ENCODE measurements at places on chromosomes 13 and 19.
A peak's percentile ranks its signal among the peaks of the same experiment; 100 is the strongest.

- no peak for DNase-seq
Measured at GRCh38 chr13:97726664-97727280, 226.7 kb upstream of the IPO5 start.

DNA sequence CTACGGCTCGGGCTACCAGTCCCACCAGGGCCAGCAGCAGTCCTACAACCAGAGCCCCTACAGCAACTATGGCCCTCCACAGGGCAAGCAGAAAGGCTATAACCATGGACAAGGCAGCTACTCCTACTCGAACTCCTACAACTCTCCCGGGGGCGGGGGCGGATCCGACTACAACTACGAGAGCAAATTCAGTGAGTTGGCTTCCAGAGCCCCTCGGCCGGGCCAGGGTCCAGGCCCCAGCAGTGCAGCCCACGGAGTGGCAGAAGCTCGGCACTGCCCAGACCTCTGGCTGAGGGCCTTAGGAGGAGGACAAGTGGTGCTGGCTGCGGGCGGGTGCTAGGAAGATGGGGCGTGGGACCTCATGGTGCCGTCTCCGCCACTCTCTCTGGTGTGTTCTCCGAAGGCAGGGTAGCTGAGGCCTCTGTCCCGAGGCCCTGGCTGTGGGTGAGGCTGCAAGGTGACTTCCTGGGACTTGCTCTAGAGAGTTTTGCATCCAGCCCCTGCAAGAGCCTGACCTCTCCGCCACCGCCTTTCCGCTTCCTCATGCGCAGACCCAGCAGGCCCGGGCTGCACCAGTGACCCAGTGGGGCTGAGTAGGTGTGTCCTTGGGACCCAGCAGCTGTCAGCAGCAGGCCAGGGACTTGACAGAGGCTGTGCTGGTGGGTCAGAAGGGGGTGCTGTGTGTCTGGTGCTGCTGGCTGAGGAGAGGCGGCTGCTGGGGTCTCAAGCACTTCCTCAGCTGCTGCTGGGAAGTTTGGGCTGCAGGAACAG is 13.5 kb upstream of the QTRT1 start:
- DNase-seq = no peak

GRCh38 chr13:109204657-109205056 is 575.2 kb downstream of the MYO16 start:
- DNase-seq = no peak

DNA sequence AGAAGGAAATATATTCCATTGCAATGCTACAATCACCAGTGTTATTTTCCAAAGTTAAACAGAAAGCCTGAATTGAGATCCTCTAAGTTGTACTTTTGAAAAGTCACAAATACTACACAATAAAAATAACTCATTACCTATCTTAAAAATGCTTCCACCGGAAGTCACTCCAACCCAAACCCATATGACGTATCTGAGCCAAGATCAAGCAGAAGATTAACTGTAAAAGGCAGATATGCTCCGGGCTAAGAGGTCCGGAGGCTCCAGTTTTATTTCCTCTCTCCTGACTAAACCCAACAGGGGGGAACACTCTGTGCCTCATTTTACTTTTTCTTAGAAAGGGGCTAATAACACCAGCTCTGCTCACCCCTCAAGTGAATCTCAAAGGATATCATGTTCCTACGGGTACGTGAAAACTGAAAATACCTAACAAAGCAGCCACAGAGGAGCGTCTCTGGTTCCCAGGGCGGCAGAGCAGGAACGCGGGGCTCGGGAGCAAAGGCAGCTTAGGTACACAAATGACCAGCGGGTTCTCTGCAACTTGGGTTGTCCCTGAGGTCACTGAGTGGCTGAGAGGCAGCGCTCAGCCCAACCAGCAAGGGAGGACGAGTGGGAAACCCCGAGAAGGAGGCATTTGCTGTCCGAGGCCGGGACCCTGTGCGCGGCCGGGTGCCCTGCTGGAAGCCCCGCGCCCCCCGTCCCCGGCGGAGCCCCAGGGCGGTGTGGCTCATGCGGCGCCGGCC is 750 bp downstream of the RAB20 start:
- peak; percentile 61 for DNase-seq

DNA sequence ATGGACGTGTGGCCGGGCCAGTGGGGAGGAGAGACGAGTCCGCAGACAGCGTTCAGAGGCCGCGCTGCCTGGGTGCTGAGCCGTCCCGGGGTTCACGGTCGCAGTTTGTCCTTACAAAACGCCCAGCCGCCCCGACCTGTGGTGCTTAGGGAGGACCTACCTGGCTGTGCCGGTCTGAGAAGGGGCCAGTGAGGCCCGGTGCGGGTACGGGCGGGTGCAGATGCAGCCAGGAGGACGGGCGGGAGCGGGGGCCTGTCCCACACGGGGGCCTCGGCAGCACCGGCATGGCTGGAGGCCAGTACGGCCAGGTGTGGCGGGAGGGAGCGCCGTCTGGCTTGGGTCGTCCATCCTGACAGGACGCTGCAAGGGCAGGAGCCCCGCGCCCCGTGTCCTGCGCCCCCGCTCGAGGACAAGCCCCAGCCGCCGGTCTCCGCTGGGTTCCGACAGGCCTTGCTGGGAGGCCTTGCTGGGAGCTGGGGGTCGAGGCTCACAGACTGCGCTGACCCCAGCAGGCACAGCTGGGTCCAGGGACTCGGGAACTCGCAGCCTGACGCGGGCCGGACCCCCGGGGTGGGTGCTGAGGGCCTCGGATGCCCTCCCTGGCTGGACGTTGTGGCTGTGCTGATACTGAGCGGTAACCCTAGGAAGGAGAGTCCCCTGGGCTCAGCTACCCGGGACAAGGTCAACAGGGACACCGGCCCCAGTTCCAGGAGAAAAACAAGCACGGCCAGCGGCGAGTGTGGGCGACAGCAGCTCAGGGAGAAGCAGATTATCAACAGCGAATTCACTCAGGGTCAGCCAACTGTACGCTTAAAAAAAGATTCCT is 5.3 kb upstream of the PROZ start:
- DNase-seq = peak; percentile 8

DNA sequence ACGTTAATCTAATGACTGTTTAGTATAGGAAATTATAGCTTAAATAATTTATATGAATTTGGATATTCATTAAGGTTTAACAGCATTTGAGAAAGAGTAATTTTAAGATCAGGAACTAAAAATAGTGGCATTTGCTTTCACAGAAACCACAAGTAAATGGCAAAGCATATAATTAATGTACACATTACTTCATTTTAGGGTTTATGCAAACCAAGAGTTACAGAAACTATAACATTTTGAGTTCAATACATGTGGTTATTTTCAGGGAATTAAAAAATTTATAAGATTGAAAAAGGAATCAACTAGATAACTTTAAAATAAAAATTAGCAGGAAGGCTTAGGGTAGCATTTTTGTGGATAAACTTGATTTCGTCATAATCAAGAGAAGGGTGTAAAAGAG is 151.7 kb upstream of the MIR17HG start:
- no peak for DNase-seq

- peak; percentile 93 for DNase-seq
Measured at GRCh38 chr19:18397242-18398202, at the start of gene LRRC25. LRRC25 (minus strand) TSS chr19:18397622; CDS start chr19:18396963, 659 bp downstream.

Measured in inflammatory macrophage (primary cell).